ENCODE measurements at places on chromosomes 1 and 21.

DNA sequence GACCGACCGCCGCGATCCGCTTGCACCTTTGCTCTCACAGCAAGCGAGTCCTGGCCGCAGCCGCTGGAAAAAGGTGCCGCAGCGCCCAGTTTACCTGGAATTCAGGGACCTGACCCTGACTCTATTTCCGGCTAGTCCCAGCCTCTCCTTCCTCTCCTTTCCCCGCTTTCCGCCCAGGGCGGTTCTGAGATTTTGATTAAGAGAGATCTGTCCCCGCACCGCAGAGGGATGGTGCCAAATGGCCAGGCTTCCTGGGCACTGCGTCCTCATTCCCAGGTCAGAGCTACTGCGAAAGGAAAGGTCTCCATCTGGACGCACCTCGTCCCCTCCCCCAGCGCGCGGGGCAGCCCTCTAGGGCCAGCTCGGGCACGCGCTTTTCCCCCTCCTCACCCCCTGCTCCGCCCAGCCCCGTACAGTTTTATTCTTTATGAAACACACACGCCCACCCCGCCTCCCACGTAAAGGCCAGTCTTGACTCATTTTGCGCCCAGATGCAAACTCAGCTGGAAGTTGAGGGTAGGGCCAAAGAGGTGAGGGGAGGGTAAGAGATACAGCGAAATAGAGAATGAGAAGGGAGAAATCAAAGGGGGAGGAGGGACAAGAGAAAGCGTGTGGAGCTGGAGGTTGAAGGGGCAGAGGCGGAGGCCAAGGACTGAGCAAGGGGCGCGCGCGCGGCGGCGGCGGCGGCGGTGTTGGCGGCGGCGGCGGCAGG, 411.8 kb upstream of the ESRRG start:
- DNase-seq: no peak

DNA sequence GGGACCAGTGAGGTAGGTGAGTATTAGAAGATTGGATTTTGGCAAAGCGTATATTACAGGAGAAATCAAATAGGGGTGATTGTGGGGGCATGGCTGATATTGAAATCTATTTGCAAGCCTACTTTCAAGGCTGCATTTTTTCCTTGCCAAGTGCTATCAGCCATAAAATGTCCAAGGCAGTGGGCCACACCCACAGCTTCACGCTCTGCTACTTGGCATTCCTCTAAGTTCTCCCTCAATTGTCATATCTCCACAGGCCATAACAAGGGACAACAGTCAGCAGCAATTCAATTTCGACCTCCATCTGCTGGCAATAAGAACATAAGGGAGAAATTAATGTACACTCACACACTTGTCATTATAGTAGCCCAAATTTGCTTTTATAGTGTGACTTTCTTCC, 667.1 kb upstream of the PKN2 start:
- no peak for DNase-seq

DNA sequence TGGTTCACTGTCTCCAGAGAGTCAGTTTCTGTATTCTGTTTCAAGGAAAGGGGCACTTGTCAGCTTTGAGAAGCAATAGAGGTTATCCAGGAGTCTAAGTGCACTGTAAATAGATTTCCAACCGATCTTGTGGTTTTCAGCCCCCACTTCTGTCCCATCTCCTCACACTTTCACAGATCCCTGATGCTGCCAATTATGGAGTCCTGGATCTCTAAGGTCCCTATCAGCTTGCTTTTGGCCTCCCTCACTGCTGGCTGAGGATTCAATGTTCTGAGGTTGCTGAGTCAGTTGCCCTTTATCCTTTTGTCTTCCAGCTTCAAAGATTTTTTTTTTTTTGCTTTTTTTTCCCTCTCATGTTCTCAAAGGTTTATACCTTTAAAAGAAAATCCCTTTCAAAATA, 98.4 kb downstream of the DIRAS3 start:
- no peak for DNase-seq

GRCh38 chr1:54835970-54836369, 34.8 kb upstream of the TTC22 start:
- DNase-seq: no peak

DNA sequence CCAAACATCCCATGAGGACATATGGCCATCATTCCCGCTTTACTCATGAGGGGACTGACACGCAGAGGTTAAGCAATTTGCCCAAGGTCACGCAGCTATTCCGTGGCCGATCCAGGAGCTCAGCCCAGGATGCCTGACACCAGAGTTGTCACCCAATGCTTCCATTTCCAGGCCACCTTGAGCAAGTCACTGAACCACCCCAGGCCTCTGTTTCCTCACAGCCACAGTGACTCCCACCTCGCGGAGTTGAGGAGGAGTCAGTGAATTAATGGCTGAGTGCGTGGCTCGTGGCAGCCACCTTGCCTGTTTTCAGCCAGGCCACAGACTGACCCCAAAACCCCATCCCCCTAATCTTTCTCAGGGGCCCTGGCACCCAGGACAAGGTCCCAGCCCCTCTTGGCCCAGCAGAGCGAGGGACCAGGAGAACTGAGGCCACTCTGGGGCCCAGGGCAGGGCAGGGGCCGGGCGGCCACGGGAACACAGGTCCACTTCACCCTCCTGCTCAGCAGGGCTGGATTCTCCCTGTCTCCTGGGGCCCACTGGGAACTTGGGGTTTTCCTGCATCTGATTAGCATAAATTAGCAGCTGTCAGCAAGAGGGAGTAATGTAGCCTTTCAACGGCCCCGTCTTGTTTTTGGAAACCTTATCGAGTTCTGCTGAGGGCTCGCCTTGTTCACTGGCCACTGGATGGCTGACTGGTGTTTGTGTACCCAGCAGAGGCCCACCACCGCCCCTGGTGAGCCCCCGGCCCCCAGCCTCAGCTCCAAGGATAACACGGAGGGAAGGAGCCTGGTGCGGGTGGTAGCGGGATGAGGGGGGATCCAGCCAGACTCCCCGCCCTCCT, 19.7 kb upstream of the LAPTM5 start:
- DNase-seq: no peak

DNA sequence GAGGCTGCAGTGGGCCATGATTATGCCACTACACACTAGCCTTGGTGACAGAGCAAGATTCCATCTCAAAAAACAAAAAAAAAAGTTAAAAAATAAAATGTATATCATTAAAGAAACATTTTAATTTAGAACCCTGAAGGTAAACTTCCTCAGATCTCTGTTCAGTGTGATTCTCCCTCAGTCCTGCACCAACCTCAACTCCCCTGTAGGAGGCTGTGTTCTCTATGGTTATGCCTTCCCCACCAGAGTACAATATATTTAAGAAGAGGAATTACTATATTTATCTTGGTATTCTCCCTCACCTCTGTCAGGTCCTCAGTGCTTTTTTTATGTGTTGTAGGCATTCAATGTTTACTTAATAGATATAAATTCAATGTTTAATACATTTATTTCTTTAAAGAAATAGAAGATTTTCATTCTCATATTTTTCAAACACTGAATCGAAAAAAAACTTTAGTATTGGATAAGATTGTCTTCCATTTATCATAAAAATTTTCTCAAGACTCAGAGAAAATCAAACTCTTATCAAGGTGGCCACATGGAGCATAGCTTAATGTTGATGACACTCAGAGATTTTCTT, 4.8 kb upstream of the LRRC8B start:
- DNase-seq: no peak

DNA sequence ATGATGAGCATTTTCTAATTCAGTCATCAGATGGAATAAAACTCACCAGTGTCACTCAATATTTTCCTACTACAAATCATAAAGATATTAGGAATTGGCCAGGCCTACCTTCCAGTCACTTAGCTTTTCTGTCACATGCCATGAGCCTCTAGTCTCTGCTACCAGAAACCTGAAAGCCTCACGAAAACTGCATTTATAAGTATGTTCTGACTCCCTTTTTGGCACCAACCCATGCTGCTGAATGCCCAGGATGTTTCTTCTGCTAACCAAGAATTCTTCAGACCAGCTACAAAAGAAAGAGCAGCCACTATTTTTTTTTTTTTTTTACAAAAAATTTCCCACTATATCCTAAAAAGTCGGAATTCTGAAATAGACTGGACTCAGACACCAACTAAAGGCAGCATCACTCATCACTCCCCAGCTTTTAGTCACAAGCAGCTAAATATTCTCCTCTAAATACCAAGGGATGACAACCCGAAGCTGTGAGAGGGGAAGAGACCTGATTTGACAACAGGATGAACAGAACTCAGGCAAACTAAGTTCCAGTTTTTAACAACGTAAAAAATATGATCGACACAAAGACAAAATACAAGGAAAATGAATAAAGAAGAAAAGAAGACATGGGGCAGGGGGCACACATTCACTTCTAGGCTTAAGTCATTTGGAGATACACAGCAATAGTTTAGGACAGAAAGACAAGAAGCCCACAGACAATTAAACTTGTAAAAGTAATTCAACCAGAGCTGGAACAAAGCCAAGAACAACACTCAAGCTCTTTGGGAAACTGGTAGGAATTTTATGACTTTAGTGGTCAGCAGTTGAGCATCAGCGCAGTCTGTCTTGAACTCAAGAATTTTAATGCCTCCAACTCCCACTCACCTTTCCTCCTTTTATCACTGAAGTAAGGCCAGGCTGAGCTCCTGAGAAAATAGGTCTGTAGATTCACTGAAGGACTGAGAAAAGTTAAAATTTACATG, 1.7 kb downstream of the DCAF8 start:
- no peak for DNase-seq

DNA sequence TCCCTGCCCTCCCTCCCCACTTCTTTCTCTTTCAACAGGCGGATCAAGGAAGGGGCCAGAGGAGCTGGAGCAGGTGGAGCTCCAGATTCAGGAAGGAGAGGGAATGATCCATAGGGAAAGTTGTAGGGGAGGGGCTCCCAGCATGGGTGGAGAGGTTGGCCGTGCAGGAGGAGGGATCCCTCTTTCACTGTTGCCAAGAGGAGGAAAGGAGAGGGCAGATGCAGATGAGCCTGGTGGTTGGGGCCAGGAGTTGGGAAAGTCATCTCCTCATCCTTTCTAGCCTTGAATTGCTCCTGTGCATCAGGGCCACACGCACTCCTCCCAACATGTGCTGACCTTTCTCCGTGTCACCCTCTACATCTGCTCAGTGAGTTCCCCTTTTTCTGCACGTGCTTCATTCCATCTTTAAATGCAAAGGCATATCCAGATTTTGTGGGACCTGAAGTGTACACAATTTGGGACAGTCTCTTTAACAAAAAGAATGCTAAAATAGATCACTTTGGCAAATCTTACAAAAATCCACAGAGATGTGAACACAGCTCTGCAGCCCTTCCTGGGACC, 32.4 kb downstream of the ZBTB18 start:
- no peak for DNase-seq

DNA sequence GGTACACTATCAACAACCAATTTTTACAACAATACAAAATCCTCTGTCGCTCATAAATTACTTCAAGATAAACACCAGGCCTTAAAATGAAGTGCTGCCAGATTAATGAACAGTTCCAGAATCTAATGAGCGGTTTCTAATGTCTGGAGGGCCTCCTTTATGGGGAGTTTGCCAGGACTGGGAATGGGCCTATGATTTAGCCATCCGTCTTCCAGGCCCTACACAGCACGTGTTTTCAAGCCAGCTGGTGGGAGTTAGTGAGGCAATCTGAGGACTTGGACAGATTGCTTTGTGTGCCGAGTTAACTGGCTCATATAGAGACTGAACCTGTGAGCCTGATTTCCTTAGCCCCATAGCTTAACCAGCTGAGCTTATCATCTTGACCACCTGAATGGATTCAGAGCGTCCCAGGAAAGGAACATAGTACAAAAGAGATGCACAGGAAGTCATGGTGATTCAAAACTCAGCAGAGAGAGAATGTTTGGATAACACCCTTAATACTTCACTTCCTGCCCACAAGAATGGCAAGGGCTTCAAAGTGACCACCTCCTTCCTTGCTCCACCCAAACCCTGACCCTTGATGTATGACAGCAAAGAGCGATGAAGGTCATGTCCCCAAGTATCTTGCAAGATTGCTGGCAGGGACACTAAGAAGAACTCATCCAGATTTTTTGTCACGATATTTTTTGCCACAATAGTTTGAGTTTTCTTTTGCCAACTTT, 143.5 kb downstream of the SLC30A10 start:
- DNase-seq: no peak

DNA sequence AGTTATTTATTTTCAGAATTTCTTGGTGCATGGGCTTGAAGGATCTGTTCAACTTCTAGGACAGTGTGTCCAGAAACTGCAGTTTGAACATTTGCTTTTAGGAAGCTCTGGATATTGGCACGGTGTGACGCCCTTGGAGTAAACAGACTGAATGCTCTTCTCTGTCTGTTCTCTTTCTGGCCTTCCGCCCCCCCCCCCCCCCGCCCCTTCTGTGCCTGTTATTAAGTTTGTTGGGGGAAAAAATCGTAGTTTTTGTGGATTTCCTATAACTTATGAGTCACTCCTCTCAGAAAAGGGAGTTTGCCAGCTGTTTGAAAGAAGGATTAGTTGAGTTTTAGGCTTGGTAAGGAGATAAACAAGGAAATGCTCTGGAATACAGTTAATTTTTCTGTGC, 1.2 kb downstream of the KCTD3 start:
- DNase-seq: peak; percentile 39

GRCh38 chr1:243798726-243799125, 51.3 kb downstream of the AKT3 start:
- no peak for DNase-seq

DNA sequence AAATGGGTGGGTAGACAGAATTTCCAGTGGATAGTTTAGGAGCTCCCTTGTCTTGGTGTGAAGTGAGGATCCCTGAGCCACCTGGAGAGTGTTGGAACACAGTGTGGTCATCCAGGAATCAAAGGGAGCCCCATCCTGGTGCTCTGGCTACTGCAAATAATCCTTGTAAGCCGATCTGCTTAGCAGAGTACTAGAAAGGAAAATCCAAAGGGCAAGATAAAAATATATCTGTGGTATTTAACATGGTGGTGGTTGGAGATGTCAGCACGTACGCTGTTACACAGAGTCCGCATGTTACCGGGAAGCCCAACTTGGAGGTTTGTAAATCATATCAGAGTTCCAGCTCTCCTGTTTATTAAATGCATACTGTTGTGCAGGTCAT, 39.0 kb downstream of the VANGL1 start:
- no peak for DNase-seq

DNA sequence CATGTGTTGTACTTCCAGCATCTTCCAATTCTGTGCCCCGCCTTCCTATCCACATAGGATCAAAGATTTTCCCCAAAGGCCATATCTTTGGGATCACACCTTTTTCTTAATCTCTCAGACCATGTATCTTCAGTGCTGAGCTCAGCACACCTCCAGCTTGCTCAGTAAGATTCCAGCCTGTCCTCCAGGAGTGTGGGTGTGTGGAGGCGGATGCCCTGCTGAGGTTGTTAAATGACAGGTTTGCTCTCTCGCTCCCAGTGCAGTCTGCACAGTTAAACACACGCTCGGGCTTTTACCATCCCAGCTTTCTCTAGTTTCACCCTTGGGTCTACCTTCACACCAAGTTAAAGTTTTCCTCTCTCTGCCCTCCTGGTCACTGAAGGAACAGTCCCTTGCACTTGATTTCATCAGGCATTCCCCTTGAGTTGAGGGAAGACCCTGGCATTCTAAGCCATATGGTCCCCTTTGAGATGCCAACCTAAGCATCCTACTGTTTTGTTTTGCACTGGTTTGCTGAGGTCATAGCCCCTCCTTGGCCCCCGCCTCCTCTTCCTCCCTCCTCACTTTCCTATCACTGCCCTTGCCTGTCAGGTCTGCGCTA, 13.7 kb downstream of the MYOG start:
- no peak for DNase-seq

- no peak for DNase-seq
These were observed 109.9 kb upstream of the SLC25A33 start for GRCh38 chr1:9429342-9429711.

Measured in liver (tissue), 10 donors.